ENCODE measurements at places on chromosomes 16 and 17.

DNA sequence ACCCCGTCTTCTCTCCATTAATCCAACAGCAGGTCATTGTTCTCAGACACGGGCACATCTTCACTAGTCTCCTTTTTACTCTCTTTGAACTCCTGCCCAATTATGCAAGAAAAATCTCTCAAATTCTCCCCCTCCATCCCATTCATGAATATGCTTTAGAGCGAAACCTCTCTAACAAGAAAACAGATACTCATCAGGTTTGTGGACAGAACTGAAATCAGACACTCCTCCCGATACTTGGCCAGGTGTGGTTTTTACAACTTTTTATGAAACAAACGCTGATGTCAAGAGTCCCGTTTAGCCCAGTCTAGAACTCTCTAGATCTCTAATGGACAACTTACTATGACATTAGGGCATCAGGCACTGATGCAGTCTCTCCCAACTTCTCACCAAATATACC, 40.9 kb downstream of the PIK3R5 start:
- no peak for DNase-seq

GRCh38 chr17:51103451-51103850, 17.2 kb downstream of the SPAG9 start:
- DNase-seq, result no peak

GRCh38 chr17:80861418-80861815, 130.2 kb upstream of the CHMP6 start:
- no peak for DNase-seq

DNA sequence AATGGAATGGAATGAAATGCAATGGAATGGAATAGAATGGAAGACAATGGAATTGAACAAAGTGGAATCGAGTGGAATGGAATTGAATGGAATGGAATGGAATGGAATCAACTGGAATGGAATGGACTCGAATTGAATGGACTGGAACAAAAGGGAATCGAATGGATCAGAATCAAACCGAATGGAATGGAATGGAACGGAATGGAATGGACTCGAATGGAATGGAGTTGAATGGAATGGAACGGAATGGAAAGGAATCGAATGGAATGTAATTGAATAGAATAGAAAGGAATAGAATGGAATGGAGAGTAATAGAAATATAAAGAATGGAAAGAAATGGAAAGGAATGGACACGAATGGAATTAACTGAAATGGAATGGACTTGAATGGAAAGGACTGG, 475.2 kb upstream of the WSB1 start:
- DNase-seq, result no peak

DNA sequence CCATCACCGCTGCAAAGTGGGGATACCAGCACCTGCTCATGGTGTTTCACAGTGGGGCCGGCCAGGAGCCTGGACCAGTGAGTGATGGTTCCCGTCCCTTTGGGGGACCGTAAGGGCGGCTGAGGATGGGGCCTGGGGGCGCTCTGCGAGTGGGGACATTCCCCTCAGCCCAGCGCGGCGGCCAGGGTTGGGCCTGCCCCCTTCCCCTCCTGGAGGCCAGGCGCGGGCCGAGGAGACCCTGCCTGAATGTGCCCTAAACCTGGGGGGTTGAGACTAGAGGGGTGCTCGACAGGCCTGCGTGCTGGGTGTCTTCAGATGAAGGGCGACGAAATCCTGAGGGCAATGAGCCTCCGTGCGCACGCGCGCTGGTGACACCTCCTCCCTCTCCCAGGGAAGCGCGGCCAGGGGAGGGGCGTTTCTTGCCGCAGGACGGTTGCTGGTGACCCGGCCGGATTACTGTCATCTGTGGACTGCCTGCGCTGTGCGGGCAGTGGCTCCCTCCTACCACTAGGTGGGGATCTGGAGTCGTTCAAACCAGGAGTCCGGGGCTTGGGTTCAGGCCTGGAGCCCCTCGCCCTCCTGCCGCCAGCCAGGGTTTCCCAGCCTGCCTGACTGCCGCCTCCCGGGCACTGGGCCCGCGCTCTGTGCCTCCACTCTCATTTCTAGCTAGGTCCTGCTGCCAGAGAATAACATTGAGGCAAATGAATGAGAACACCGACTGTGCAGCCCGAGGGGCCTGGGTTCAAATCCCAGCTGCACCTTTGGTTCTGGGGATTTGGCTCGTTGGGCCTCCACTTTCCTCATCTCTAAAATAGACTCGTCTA, 17.1 kb downstream of the TBX2 start:
- DNase-seq, result peak; percentile 91

DNA sequence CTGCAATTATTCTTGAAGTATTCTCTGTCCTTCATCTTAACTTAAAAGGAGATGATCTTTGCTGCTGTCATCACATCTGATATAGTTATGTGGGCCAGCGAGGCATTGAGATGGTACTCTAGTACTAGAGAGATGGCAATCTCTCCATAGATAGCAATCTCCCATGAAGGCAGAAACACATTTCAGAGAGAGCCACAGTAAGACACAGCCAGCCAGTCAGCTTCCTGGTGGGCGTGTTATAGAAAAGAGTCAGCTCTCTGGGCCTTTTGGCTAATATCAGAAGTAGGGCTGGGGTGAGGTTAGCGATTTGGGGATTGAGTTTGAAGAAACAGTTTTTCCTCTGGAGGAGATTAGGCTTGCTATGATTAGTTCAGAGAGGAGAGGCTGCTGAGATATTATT, 22.6 kb upstream of the EFCAB13 start:
- DNase-seq, result no peak

DNA sequence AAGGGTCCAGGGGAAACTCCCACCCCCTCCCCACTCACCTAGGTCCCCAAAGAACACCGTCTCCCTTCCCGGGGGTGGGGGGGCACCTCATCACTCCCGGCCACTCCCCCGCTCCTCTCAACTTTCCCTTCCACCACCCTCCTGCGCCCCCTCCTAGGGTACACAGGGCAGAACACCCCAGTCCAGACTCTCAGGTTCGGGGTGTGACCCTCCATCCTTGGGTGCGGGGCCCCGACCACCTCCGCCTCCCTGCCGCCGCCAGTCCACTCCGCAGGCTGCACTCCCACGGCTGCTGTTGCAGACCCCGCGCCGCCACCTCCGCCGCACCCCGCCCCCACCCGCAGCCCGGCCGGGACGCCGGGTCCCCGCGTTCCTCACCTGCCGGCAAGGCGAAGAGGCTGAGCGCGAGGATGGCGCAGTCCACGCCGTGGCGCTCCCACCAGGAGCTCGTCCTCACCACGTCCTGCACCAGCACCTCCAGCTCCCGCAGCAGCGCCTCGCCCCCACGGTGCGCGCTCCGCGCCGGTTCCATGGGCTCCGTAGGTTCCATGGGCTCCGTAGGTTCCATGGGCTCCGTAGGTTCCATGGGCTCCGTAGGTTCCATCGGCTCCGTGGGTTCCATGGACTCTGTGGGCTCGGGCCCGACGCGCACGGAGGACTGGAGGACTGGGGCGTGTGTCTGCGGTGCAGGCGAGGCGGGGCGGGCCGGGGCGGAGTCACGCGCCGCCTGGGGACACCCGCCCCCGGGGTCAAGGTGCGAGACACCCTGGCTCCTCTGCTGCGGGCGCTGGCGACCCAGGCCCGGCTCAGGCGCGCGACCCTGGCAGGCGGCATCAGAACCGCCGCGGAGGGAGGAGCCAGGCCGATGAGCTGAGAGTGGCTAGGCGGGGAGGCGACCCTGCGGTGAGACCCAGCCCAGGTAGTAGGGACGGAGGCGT, at the start of gene FADS6:
TSS of gene FADS6 (minus strand) at position 660 of the 938 bp plus-strand sequence. CDS start at position 622, 38 bp downstream.
- DNase-seq, result no peak

GRCh38 chr17:78910497-78911284, 7.7 kb upstream of the CEP295NL start:
- DNase-seq, result no peak

DNA sequence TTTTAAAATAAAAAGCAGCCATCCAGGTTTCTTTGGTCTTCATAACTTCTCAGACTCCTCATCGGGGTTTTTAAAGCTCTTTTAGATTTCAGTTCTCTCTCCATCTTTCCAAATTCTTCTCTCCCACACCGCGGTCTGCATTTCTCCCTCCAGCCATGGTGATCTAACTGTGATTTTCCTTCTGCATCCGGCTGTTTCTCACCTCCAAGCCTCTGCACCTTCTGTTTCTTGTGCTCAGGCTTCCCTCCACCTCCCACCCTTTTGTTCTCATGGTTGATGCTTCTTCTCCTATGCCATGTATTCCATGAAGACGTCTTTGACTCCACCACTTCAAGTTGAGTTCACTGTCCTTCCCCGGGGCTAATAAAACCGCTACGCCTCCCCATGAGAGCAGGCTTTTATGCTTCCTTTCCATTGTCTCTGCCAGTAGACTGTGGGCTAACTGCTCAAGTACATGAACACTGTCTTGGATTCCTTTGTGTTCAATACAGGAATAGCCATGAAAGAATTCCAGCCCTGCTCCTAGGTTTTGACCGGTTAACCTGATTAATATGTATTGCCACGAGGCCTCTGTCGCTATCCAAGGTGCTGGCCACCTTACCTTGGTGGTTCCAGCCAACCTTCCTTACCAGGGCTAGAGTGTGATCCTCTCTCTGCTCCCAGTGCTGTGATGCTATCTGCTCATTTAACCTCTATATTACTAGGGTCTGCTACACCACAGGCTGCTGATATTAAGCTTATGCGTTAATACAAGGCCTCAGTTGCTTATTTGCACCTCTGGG, 625.1 kb downstream of the HS3ST4 start:
- no peak for DNase-seq

DNA sequence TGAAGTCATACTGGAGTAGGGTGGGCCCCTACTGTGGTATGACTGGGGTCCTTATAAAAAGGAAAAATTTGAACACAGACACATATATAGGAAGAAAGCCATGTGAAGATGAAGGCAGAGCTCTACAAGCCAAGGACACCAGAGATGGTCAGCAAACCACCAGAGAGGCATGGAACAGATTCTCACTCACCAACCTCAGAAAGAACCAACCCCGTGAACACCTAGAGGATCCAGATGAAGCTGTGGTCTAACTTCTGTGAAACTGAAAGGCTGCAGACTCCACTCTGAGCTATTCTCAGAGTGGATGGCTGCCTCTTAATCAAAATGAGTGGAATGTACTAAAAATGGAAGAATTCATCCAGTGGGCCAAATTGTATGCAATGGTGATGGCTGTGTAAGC, 149.6 kb downstream of the ABCA8 start:
- DNase-seq, result no peak

DNA sequence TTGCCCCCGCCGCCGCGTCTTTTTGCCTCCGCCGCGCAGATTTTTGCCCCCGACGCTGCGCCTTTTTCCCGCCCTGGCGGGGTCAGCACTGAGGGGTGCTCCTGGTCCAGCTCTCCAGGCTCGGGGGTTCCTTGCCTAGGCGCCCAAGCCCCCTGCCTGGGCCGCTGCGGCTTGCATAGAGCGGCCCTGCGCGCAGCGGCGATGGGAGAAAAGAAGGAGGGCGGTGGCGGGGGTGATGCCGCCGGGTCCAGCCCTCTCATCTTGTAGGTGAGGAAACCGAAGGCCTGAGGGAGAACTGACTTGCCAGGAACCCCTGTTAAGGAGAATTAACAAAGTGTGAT, 330.8 kb upstream of the WSB1 start:
- DNase-seq, result no peak

- DNase-seq, result no peak
These were observed 14.3 kb upstream of the SRCIN1 start for GRCh38 chr17:38619937-38620550.

GRCh38 chr17:4407216-4407615, 26.5 kb upstream of the SPNS3 start:
- DNase-seq, result no peak

DNA sequence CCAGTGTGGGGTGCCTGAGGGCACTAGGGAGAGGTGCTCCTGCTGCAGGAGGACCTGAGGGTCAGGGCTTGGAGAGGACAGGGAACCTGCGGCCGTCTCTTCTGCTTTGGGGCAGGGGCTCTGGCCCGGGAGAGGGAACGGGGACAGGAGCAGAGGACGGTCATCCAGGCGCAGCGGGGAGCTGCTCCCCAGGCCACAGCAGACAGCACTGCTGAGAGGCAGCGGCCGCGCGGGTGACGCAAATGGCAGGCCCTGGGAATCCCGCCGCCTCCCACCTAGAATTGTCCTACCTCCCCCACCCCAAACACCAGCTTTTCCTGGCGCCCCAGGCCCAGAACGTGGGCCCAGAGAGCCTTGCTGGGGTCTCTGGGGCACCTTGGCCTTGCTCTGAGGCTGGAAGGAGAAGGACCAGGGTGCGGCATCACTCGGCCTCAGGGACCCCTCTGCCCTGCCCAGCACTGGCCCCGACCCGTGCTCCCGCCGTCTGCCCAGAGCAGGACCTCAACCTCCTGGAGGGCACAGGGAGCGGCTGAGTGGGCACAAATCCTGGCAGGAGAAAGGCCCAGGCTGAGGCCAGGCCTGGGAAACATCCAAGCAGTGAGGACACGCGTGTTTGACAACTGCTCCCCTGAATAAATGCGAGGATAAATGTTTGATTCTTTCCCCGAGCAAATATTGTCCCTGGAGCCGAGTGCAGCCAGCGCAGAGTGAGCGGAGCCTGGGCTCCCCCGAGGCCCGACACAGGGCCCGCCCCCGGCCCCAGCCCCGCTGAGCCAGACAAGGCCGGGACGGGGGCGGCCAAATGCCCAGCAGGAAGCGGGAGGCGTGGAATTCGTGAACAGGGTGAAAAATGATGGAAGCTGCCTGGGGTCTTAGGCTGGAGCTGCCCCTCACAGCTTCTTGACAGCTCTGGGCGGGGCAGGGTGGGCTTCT, 8.5 kb downstream of the SSTR5 start:
- no peak for DNase-seq

- peak; percentile 30 for DNase-seq
These were observed 393.3 kb upstream of the TNRC6C start for GRCh38 chr17:77565166-77565565.

DNA sequence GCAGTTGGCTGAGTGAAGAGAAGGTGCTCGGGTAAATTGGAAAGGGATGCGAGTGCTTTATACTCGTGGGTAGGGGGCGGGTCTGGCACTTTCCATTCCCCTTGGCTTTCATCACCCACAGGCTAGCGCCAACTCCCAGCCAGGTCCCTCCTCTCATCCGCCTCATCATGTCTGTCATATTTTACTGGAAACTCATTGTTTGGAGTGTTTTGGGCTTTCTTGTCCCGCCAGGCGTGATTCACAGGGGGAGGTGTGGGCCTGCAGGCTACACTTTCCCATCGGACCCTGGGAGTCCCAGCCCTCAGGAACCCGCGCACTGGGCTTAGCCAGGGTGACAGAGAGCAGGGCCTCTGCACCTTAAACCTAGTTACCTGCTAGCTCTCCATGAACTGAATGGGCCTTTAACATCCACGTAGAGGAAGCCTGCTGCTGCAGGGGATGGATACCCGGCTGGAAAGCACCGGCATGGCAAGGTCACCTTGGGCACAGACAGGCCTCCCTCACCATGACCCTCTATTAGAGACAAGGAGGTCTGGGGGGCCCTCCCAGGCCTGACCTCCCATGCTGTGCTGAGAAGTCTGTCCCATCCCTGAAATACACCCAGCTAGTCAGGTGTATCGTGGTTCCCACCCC, at the start of gene KRT14:
TSS of gene KRT14 (minus strand) at position 33 of the 633 bp plus-strand sequence. CDS start 61 bp downstream, outside the sequence.
- no peak for DNase-seq
